ENCODE measurements at places on chromosomes 4 and X. TPM values are rescaled to one million over a fixed set of nuclear protein-coding genes. Genes with fewer than 3 reads are reported as not detected.

The CENPVL1 gene
- not detected for total RNA-seq

The BEX2 gene
- total RNA-seq = 35.9 TPM

The ARHGAP4 gene
- total RNA-seq = 19.6 TPM

The GJB1 gene
- 0.41 TPM for total RNA-seq

The SOD3 gene
- 46.3 TPM for total RNA-seq

The SUPT20HL1 gene
- not detected for total RNA-seq

The CT45A1 gene
- total RNA-seq = not detected

GRCh38 chr4:175953960-175954521 lies 111.6 kb upstream of the WDR17 start:
- DNase-seq = no peak

GRCh38 chr4:152232271-152232670 lies 303.6 kb downstream of the FBXW7 start:
- no peak for DNase-seq

GRCh38 chr4:184807256-184807655 lies 18.5 kb downstream of the ACSL1 start:
- no peak for DNase-seq

DNA sequence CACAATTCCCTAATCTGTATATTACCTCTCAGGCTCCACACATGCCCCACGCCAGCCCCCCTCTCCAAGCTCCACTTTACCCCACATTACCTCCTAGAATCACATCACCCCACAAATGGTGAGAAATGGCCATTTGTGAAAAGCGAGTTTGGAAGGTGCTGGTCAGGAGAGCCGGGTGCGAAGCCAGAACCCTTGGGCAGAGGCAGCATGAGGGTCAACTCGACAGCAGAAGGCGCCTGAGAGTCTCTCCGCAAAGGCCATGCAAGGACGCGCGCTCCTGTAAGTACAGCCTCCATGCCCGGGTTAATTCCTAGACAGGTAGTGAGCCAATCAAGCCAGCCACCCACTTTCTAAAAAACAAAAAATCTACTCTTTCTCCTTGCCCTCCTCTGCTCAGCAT lies 42.4 kb downstream of the RHOXF2 start:
- no peak for DNase-seq
